Neuronal stem cell (in vitro differentiated cells): ENCODE measurements at places on chromosomes 12 and 14.

DNA sequence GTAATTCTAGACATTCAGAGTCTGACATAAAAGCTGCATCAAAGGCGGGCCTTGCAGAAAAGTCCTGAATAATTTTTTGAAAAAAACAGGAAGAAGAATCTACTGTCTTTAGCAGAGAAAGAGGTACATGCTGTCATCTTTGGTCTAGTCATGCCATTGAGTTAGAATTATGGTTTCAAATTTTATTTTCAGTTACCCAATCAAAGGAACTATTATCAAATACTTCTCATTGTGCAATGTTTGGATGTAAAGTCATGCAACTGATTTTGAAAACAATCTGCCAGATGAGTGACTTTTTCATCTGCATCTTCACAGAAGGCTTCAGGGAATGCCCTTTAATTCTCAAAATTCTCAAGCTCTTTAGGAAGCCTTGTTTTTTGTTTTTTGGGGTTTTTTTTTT lies 803.5 kb downstream of the FLRT2 start:
- no peak for DNase-seq

- no peak for DNase-seq
Measured at GRCh38 chr12:123251403-123252076, 18.3 kb downstream of the MTRFR start.

DNA sequence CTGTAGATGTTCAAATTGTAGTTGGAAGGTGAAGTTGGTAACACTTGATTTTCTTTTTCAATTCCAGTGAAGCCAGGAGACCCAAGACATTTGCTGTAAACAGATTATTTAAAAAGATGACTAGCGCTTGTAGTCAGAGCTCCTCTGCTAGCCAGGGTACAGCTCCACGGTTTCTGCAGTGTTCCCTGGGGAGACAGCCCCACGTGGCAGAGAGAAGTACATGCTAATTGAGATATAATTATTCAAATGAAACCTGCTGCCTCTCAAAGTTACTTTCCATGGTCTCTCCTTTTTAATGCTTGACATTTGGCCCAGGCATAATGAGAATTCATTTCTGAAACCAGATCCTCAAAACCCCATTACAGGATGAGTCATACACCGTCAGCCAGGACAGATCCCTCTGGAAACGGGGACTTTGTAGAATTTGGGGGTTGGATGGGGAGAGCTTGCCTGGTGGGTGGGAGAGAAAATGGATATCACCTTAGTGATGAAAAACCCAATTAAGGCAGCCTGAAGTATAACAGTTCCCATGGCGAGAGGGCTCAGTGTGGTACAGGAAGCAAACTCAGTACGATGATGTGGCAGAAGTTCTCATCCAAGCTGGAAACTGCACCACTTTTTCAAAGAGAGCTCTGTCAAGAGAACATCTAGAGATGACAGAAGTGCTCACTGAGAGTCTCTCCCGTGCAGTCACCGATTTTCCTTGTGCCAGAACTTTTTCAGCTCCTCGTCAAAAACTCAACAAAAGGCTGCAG lies 637.7 kb upstream of the TMEM132C start:
- no peak for DNase-seq

GRCh38 chr12:47779301-47779942 lies 6.4 kb downstream of the SLC48A1 start:
- peak; percentile 92 for DNase-seq

GRCh38 chr12:56644654-56645053 lies 1.1 kb downstream of the ATP5F1B start:
- DNase-seq, result no peak

GRCh38 chr14:80946187-80946586 lies 4.6 kb upstream of the CEP128 start:
- no peak for DNase-seq

GRCh38 chr14:72565917-72566316 lies 328.0 kb downstream of the DPF3 start:
- no peak for DNase-seq

GRCh38 chr14:51285120-51285519 lies 45.1 kb downstream of the TMX1 start:
- DNase-seq, result no peak

DNA sequence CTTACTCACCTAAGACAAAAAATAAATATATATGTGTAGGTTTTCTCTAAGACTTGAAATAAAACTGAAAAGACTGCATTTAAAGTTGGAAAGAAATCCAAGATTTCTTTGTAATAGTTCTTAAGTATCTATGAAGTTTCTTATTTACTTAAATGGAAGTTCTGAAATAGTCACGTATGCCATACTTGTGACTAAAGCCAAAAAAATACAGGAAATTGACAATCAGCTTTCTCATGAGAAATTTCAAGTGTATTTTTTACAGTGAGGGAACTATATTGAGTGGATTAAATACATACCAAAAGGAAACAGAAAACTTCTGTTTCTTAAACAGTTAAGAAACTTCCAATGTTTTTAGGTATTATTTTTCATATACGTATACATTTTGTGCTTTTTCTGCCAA lies 188.1 kb downstream of the DPY19L2 start:
- no peak for DNase-seq

DNA sequence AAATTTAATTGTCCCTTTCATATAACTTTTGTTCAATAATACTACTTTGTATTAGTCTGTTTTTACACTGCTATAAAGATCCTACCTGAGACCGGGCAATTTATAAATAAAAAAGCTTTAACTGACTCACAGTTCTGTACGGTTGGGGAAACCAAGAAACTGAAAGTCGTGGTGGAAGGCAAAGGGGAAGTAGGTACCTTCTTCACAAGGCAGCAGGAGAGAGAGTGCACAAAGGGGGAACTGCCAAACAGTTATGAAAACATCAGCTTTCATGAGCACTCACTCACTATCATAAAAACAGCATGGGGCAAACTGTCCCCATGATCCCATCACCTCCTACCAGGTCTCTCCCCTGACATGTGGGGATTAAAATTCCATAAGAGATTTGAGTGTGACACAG lies 1069.0 kb downstream of the FSCB start:
- no peak for DNase-seq

DNA sequence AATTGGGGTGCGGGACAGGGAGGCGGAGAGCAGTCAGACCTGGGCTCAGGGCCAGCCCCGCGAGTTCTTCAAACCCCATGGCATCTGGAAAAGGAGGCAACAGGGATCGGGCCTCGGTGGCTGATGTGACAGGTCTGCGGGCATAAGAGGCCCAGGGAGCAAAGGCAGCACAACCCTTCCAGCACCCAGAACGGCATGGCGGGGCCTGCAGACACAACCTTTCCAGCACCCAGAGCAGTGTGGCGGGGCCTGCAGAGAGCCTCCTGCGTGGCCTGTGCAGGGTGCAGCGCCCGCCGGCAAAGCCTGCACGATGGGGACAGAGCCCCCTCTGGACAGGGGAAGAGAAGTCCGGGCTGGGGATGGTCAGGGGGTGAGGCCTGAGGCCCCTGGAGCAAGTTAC lies 26.2 kb upstream of the TRAF3 start:
- DNase-seq, result no peak

DNA sequence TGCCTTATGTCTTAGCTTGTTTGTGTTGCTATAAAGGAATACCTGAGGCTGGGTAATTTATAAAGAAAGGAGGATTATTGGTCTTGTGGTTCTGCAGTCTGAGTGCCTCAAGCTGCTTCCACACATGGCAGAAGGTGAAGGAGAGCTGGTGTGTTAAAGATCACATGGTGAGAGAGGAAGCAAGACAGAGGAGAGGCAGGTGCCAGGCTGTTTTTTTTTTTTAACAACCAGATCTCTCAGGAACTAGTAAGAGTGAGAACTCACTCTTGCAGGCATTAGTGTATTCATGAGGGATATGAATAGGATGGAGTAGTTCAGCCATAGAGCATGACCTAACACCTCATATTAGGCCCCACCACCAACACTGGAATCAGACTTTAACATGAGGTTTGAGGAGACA lies 123.4 kb downstream of the CMAS start:
- no peak for DNase-seq

- DNase-seq, result no peak
Measured at GRCh38 chr12:85310456-85311076, 30.5 kb downstream of the ALX1 start.

- no peak for DNase-seq
Measured at GRCh38 chr14:52025310-52025709, 36.0 kb downstream of the RTRAF start.

GRCh38 chr12:33663000-33663654 lies 223.5 kb upstream of the SYT10 start:
- no peak for DNase-seq

DNA sequence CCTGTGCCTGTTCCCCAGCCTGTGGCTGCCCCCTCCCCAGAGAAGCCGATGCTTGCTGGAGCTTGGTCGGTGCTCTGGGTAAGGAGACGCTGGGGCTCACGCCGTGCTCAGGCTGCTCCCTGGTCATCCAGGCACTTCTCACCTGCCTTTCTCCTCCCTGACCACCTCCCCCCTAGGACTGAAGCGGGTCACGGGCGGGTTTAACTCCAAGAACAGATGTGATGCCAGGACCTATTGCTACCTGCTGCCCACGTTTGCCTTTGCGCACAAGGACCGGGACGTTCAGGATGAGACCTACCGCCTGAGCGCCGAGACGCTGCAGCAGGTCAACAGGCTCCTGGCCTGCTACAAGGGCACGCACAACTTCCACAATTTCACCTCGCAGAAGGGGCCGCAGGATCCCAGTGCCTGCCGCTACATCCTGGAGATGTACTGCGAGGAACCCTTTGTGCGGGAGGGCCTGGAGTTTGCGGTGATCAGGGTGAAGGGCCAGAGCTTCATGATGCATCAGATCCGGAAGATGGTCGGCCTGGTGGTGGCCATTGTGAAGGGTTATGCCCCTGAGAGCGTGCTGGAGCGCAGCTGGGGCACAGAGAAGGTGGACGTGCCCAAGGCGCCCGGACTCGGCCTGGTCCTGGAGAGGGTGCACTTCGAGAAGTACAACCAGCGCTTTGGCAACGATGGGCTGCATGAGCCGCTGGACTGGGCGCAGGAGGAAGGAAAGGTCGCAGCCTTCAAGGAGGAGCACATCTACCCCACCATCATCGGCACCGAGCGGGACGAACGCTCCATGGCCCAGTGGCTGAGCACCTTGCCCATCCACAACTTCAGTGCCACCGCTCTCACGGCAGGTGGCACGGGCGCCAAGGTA lies 8.4 kb upstream of the EP400 start:
- DNase-seq, result no peak

- DNase-seq, result no peak
Measured at GRCh38 chr12:44465139-44465538, 411.0 kb downstream of the NELL2 start.

- no peak for DNase-seq
Measured at GRCh38 chr12:68901551-68901950, 31.4 kb downstream of the CPM start.

DNA sequence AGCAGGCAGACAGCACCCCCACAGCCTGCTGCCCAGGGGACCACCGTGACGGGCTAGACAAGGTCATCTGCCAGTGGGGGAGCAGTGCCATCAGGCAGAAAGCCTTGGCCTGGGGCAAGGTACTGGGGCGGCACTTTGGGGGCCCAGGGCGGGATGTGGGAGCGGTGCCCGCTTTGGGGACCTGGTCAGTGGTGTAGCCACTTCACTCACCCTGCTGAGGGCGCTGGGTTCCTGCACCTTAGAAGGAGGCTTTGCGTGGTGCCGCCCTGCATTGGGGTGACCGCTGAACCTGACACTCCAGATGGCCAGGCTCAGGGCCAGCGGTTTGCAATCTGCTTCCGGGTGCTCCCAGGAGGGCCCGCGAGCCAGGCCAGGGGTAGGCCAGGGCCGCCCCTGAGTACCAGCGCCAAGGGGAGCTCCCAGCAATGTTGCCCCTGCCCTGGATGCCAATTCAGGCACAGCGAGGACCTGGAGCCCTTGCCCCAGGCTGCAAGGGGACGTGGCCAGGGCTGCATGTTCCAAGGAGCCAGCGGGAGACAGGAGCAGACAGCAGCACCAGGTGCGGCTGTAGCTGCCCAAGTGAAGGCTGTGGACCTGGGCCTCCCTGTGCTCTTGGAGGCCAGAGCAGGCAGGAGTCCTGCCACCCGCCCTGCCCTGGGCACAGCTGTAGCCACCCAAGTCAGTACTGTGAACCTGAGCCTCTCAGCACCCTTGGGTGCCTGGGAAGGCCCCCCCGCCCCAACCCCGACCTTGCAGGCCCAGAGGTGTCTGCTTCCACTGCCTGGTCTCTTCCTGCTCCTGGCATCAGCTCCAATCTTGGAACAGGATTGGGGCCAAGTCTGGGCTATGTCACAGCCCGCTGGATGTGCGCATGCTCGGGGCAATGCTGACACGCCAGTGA lies 550.7 kb downstream of the SLC6A15 start:
- DNase-seq, result no peak

- DNase-seq, result no peak
Measured at GRCh38 chr12:71237128-71237527, 79.3 kb upstream of the TSPAN8 start.

DNA sequence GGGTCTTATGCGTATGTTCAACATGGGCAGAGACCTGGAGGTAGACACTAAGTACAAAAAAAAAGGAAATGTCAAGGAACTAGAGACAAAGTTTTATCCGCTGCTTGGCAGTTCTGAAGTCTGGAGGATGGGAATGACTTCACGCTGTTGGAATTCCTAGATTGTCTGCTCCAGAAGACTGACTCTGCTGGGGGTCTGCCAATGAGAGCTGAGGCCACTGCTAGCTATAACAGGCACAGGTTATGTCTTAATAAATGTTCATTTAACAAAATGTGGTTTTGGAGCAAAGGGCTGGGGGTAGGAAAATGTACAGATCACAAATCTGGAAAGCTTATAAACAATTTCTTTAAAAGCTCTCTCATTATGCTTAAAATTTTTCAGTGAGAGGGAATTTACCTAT lies 5.9 kb downstream of the RNASE8 start:
- no peak for DNase-seq

DNA sequence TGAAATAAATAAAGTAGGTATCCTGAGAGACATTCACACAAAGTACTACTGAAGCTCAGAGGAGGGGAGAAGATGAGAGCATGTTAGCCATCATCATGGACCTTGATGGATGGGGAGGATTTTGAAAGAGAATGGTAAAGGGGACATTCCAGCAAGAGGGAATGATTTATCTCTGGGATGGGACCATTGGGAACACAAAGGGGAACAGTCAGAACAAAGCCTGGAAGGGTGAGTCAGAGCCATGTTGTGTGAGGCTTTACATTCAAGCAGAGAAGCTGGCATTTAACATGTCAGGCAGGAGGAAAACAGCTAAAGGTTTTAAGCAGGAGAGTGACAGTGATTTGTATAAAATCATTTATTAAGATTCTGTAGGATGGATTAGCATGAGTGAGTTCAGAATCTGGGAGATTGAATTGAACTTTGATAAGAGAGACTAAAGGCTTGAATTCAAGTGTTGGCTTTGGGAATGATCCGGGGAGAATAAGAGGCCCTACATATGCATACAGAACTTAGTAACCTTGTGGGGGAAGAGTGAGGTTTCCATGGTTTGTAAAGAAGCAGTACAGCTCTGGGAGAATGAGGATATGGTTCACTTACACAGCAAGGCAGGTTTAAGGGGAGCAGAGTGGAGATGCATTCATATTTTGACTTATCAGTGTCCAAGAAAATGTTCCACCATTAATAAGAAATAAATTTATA lies 174.4 kb downstream of the SYT10 start:
- peak; percentile 1 for DNase-seq
